ENCODE measurements at places on chromosomes 12 and 14.

DNA sequence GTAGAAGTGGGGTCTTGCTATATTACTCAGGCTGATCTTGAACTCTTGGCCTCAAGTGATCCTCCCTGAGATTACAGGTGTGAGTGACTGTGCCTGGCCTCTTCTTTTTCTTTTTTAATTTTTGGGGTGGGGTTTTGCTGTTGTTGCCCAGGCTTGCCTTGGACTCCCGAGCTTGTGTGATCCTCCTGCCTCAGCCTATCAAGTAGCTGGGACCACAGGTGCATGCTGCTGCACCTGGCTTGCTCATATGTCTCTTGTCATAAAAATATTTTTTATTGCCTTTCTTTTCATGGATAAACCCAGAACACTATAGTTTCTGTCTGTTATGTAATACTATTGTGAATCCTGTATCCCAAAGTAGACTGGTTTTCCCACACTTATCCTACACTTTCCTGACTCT lies 26.0 kb downstream of the SCYL2 start:
- no peak for DNase-seq

GRCh38 chr12:49917166-49917787 lies 13.6 kb upstream of the FAIM2 start:
- no peak for DNase-seq

GRCh38 chr14:63282997-63283883 lies 35.5 kb downstream of the GPHB5 start:
- DNase-seq, result no peak

DNA sequence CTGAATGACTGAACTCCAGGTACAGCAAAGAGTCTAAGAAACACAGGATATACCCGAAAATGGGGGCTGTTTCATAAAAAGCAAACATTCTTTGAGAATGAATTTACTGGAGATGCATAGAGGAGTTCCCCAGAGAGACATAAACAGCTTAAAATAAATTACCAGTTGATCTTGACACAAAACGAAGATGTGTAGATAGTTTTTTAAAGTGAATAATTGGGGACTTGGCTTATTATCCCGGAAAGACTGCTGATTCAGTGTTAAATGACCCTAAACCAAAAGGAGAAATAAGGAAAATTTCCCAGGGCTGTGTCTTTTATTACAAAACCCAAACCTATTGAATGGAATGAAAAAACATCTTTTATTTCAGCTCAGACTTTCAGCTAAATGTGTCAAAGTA lies 1052.8 kb upstream of the TMEM132C start:
- DNase-seq, result no peak

DNA sequence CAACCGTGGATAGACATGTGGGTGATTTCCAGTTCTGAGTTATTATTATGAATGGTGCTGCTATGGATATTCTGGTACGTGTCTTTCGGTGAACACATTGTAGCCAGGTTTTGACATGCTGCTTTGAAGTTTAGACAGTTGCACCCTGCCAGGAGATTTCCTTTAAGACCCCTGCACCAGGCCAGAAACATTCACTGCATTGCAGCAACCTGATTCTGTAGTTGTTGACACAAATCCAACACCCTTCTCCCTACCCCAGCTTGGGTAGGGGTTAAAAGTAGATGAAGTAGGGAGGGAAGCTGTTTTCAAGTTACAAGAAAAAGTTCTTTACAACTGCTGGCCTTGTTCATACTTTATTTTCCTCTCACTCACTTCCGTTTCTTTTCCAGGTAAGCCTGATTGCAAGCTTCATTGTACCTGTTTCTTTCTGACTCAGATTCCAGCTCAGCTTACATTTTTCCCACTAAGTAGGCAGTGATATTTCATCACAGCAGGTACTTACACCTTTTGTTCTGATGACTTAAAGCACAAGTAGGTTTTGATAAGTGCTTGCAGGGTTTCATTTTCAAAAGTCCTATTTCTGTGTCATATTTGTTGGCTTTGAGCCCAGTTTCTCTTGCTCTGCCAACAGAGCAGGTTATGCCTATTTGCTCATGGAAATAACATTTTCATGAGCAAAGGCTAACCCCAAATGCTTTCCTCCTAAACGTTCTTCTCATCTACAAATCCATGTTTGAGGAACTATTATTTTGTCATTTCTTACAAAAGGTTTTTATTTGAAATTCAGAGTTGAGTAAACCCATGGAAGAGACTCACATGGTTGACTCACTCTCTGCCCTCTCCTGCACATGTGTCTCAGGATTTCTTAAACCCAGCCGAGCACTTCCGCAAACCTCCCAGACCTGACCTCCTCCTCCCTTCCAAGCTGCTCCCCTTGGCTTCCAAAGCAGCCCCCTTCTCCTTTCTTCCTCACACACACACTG lies 12.1 kb upstream of the LTA4H start:
- DNase-seq, result no peak

- no peak for DNase-seq
These were observed 431.1 kb downstream of the KCNH5 start for GRCh38 chr14:62614122-62614521.

- DNase-seq, result no peak
These were observed 3.2 kb upstream of the METTL3 start for GRCh38 chr14:21514341-21514740.

DNA sequence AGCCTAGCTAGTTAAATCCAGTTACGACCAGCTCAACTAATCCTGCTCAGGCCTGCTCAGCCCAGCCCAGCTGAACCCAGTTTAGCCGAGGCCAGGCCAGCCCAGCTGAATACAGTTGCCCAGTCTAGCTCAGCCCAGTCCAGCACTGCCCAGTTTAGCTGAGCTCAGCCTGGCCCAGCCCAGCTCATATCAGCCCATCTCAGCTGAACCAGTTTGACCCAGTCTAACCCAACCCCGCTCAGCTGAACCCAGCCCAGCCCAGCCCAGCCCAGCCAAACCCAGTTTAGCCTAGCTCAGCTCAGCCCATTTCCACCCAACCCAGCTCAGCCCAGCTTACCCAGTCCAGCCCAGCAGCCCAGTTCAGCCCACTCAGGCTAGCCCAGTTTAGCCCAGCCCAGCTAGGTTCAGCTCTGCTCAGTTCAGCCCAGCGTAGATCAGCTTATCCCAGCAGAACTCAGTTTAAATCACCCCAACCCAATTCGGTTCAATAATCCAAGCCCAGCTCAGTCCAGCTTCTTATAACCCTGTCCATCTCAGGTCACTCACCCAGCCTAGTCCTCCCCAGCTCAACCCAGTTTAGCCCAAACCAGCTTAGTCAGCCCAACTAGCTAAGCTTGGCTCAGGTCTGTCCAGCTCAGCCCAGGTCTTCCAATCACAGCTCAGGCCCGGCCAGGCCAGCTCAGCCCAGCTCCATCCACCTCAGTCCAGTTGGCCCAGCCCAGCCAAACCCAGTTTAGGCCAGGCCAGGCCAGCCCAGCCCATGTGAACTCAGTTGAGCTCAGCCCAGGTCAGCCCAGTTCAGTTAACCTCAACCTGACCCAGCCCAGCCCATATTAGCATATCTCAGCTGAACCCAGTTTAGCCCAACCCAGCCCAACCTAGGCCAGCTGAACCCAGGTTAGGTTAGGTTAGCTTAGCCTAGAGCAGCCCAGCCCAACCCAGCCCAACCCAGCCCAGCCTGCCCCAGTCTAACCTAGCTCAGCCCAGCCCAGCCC lies 76.7 kb downstream of the TMEM121 start:
- no peak for DNase-seq

- DNase-seq, result no peak
These were observed 116.2 kb downstream of the DIP2B start for GRCh38 chr12:50620978-50621360.

DNA sequence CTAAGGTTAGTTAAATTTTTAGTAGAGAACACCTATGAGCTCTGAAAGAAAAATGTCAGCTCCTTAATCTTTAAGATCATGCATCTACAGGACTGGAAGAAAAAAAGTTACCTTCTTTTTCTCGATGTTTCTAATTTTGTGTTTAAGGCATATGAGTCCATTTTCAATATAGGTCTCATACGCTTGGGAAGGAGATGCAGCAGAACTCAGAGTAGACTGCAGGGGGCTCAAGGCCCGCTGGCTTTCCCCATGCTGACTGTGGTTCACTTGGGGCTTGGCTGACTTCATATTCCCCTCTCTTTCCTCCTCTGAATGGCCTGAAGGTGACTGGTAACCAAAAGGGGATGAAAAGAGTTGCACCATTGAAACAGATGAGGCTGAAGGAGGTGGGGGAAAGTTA lies 1.5 kb downstream of the CAPRIN2 start:
- DNase-seq, result no peak

GRCh38 chr12:22535478-22535877 lies 8.9 kb downstream of the C2CD5 start:
- no peak for DNase-seq

DNA sequence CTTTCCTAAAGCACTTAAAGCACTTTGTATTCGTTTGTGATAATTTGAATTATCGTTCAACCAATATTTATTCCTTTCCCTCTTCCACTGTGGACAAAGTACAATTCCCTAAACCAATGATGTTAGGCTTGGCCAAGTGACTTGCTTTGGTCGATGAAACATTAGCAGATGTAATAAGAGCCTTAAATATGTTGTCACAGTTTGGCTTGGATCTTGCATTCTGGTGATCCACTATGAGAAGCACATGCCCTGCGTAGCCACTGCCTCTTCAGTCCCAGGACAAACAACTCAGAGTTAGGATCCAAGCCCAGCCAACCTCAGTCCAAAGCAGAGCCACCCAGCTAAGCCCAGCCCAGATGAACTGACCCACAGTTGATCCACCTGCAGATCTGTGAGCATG lies 8.4 kb upstream of the C12orf75 start:
- no peak for DNase-seq

DNA sequence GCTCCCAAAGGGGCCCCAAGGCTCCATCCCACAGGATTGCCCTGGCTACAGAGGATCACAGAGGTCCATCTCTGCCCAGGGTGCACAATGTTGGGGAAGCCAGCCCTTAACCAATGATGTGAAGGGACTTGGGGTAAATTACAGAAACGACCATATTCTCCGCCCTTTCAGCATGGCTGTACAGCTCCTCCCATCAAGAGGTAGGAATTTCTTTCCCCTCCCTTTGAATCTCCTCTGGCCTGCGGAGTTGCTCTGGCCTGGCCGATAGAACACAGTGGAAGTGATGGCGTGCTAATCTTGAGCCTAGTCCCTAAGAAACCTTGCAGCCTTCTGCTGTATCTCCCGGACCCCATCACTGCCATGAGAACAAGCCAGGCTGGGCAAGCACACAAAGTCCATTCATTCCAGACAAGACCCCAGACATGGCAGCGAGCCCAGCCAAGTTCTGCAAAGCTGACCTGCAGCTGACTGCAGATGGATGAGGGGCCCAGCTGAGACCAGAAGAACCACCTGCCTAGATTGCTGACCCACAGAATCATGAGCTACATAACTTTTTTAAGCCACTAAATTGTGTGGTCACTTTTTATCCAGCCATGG lies 6.9 kb upstream of the IFI27 start:
- no peak for DNase-seq

GRCh38 chr14:94689985-94690400 lies 77.8 kb downstream of the SERPINA3 start:
- DNase-seq, result no peak

DNA sequence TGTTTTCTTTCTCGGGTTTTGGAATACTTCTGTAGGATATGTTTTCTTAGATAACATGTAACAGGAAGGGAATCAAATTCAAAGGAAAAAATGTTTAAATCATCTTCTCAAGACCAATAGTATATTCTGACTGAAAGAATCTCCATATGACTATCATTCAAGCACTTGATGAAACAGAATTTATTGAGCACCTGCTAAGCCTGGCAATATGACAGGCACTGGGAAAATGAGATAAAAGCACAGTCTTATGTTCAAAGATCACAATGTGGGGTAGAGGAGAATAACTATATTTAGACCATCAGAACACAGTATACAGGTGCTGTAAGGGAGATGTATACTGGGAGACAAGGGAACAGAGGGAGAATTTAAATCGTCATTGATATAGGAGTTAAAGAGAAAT lies 19.1 kb upstream of the TMEM30B start:
- no peak for DNase-seq

- no peak for DNase-seq
These were observed 294.1 kb upstream of the TMPO start for GRCh38 chr12:98221243-98221808.

DNA sequence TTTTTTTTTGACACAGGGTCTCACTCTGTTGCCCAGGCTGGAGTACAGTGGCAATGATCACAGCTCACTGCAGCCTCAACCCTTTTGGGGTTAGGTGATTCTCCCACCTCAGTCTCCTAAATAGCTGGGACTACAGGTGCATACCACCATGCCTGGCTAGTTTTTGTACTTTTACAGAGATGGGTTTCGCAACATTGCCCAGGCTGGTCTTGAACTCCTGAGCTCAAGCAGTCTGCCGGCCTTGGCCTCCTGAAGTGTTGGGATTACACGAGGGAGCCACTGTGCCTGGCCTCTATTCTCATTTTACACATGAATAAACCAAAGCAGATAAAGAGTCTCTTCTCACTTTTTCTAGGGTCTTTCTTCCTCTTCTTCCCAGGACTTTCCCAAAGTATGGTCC lies 3.2 kb downstream of the TOMM20L start:
- no peak for DNase-seq

DNA sequence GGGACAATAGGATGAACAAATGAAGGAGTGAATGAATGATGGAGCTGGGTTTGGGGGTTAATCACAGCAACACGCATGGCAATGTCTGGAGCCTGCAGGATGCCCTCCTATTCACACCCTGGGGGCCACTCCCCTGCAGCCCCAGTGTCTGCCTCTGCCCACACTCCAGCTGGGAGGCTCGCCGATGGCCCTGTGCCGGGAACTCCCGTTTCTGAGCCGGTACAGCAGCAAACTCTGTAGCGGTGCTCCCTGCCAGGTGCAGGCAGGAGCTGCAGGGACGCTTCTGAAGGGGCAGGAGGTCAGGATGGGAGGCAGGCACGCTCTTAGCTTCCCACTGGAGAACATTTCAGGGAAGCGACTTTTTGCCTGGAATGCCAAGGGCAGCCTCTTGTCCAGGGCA lies 55.4 kb upstream of the NCOR2 start:
- DNase-seq, result no peak

DNA sequence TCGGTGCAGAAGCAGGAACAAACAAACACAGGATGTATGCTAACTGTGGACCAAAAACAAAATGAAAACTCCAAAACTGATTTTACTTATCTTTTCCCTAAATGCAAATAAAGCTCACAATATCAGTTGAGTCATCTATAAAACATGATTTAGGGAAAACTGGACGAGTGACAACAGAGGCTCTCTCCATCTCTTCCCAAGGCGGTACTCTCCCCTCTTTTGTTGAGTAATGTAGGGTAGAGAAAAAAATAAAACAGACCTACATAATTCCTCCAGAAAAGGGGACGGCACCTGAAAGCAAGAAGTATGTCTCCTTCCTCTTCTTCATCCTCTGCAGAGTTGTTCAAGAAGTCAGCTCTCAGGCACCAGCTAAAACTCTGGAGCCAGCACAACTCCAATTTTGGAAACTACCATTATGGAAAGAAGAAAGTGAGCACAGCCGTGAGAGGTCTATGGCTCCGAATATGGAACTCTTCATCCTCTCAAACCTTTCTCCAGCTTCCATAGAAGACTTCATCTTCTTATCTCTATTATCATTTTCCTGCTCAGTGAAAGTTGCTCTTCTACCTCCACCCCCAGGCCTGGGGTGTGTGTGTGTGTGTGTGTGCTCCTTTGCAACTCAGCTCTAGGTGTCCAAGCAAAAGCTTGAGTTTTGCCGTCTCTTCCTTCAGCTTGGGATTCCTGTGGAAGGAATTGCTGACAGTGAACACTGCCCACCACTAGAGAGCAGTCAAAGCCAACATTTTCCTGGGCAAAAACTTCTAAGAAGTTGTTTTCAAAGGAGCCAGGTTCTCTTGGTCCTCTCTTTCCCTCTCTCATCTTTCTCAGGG lies 155.4 kb downstream of the DIO2 start:
- DNase-seq, result no peak

- DNase-seq, result no peak
These were observed 10.9 kb upstream of the ZNF740 start for GRCh38 chr12:53169644-53170043.
